ENCODE measurements at places on chromosomes 1 and 21.

GRCh38 chr1:233183226-233184020 is 112.1 kb downstream of the PCNX2 start:
- no peak for DNase-seq

GRCh38 chr1:13224480-13225060 is 1.4 kb downstream of the PRAMEF18 start:
- DNase-seq, result no peak

DNA sequence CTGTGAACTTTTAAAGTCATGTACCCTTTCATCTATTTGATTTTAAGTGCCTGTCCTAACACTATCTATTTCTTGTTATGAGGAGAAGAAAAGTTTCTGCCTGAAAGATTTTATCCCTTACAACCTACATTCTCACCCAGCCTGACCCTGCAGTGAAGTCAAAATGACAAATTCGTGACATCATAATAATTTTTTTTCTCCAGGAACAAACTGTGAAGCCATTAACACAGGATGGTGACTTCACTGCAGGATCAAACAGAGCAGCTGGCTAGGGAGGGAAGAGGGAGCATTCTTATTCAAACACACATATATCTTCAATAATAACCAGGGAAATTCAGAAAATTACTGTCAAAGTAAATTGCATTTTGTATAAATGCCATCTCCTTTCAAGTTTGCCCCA is 147.8 kb upstream of the PRMT6 start:
- DNase-seq, result no peak

- DNase-seq, result no peak
These were observed 183.5 kb downstream of the PATJ start for GRCh38 chr1:61925591-61926298.

GRCh38 chr1:201468844-201469644 is at the start of gene PHLDA3:
PHLDA3 (minus strand) TSS chr1:201469188; CDS start chr1:201468786, 402 bp downstream.
- no peak for DNase-seq
